ENCODE measurements at places on chromosomes 6 and 20.

GRCh38 chr20:55174635-55175034 lies 699.2 kb downstream of the DOK5 start:
- DNase-seq: no peak

DNA sequence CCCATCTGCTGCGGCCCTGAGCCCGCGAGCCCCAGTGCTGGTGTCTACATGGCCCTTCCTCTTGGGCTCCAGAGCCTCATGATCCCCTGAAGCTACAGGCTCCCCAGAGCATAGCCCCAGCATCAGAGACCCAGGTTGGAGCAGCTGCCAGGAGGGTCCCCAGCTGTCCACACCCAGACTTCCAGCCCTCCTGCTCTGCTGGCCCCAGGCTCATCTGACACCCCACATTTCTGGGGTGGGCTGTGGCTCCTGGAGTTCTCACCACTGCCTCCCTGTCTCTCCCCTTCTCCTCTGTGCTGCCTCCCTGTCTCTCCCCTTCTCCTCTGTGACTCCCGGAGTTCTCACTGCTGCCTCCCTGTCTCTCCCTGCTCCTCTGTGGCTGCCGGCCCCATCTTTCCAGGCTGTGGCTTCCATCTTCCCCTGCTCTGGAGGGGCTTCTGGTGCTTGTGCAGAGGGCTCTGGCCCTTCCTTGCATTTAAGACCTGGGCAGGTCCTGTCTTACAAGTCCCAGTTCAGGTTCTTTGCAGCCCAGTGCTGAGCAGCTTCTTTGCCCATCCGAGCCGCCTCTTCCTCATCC lies 108.1 kb downstream of the ERMARD start:
- DNase-seq: no peak

DNA sequence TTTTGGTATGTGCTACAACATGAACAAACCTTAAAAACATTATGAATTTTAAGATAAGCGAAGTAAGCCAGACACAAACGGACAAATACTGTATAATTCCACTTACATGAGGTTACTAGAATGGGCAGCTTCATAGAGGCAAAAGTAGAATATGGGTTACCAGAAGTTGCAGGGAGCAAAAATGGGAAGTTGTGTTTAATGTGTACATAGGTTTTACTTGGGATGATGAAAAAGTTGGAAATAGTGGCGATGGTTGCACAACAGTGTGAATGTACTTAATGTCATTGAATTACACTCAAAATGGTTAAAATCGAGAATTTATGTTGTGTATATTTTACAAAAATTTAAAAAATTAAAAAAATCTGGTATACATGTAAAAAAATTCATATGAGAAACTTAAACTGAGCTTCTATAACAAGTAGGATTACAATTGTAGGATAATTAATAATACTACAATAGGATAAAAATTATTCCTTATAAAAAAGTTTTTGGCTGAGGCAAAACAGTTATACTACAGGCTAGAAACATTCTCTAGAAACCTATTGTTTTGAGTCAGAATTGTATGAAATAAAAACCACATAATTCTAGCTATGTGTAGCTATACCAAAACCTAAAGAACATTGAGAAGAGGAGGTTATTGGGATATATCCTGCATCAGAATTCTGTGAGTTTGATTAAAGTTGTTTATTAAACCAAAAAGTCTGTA lies 24.8 kb upstream of the DYNLRB1 start:
- no peak for DNase-seq

DNA sequence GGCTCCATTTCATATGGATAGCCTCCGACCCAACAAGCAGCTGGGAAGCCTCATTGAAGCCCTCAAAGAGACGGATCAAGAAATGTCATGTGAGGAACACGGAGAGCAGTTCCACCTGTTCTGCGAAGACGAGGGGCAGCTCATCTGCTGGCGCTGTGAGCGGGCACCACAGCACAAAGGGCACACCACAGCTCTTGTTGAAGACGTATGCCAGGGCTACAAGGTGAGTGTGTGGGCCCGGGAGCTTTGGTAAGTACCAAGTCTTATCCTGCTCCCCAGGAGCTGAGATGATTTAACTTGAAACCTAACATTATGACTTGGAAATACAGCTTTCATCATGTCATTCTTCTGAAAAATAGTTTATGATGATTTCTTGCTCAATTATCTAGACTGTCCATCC lies 4.1 kb downstream of the TRIM38 start:
- no peak for DNase-seq

- peak; percentile 75 for DNase-seq
Measured at GRCh38 chr6:112253841-112254816, at the start of gene LAMA4. Gene LAMA4, minus strand, starts transcription at chr6:112254567. Its CDS starts 417 bp downstream, at chr6:112254150.

DNA sequence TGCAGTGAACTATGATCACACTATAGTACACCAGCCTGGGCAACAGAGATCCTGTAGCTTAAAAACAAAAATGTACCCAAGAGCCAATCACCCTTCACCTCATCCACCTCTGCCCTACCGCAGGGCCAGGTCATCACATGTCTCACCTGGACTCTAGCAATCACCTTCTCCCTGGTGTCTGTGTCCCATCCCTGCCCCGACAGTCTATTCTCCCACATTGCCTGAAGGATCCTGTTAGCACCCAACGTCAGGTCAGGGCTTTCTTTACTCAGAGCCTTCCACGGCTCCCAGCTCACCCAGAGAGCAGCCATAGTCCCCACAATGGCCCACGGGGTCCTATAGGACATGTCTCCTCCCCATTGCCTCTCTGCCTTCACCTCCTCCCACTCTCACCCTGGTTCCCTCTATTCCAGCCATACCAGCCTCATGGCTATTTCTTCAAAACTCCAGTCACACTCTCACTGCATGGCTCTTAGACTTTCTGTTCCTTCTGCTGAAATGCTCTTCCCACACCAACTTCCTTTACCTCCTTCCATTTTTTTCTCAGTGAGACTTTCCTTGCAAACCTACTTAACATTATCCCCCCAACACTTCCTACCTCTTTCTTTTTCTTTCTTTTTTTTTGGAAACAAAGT lies 22.5 kb upstream of the ARFGEF2 start:
- no peak for DNase-seq

- no peak for DNase-seq
Measured at GRCh38 chr6:48881551-48881950, 581.5 kb downstream of the MMUT start.

- DNase-seq: no peak
Measured at GRCh38 chr20:57904314-57905105, 194.7 kb upstream of the PMEPA1 start.

- no peak for DNase-seq
Measured at GRCh38 chr6:77072694-77073409, 390.4 kb downstream of the HTR1B start.

DNA sequence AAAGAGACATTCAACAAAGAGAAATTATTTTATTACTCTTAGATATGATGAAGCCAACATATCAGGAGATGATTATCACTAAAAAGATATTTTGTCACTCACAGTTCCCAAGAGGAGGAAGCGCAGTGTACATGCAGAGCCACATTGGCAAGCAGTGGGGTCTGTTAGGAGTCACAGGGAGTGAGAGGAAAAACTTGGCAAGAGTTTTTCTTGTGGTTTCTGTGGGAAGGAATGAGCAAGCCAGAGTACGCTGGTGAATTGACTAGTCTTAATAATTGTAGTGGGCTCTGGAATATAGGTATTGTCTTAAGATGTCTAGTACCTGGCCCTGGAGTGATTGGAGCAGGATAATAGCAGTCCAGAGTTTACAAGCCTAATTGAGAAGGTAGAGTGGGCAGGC lies 1095.2 kb downstream of the GRIK2 start:
- no peak for DNase-seq

- DNase-seq: peak; percentile 62
Measured at GRCh38 chr20:59414936-59415623, 114.7 kb downstream of the EDN3 start.

GRCh38 chr20:23266530-23267398 lies 83.8 kb upstream of the NXT1 start:
- no peak for DNase-seq

DNA sequence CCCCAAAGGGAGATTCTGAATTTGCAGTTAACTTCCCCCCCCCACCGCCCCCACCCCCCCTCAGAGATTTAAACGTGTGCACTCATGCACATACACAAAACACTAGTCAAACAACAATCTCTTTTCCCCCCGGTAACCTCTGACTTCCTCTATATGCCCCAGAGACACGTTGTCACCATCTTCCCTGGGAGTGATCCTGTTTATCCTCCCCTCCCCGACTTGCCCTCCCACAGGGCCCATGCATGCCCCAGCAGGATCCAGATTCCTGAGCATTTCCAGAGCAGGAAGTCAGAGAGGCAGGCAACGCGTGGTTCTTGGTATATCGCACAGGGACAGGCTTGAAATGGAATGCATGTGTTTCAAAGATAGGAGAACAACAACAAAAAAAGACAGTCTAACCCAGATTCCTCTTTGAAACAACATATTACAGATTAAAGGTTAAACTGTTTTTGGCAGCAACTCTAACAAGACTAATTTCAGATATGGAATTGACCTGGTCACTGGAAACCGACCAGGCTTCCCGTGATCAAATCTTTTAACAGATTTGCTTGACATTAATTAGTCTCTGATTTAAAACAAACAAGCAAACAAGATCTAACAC lies 1.3 kb downstream of the BLCAP start:
- peak; percentile 35 for DNase-seq

Data from brain (organoid and tissue), 16 donors.